ENCODE measurements at places on chromosomes 11 and 22. TPM values are rescaled to one million over a fixed set of nuclear protein-coding genes. Genes with fewer than 3 reads are reported as not detected.

Gene MIOX
- total RNA-seq: not detected

Gene POU2AF2
- not detected for total RNA-seq

Gene CCDC87
- 0.50 TPM for total RNA-seq

DNA sequence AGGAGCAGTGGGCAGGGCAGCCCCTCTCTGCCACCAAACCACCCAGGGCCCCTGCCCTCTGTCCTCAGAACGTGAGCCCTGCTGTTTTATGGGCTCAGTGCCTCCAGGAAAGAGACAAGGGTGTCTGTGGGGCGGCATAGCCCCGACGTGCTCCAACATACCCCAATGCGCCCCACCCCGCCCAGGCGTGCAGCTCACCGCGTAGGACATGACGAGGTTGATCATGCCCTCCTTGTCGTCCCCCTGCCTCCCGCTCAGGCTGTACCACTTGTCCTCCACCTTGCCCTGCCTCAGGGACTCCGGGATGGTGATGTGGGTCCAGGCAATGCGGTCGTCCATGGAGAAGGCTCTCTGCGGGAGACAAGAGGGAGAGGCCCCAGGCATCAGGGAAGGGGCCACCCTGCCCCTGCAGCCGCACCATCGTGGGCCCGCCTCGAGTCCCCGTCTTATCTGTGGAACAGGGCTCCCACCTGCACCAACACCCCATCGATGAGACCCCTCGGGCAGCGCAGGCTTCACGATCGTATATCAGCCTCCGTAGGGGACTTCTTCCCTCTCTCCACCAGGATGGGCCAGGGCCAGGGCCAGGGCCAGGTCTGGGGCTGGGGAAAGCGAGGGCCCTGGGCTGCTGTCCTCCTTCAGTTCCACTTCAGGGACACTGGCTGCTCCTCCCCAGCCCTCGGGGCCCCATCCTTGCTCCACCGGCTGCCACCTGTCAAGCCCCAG lies 20.8 kb downstream of the TOLLIP start:
- H3K4me1 ChIP-seq: no peaks in the 10 kb centered on the region
- no peaks in the 10 kb centered on the region for H3K27me3 ChIP-seq
- no peak overlapping the region for H3K27ac ChIP-seq
- peaks cover 89% of the 10 kb centered on the region for H3K36me3 ChIP-seq
- no peak overlapping the region for H3K4me3 ChIP-seq
- DNase-seq: peak; percentile 28

Gene ADAMTS8
- total RNA-seq: 23.0 TPM

DNA sequence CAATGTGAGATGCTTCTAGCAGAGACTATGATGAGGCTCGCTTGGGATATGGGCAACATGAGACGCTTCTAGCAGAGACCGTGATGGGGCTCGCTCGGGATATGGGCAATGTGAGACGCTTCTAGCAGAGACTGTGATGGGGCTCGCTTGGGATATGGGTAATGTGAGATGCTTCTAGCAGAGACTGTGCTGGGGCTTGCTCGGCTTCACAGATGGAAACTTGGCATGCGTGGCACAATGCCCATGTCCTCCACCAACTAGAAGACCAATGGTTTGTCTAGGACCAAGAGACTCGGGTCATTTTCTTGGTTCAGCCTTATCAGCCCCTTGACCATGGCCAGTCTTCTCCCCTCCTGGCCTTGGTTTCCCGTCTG lies 7.1 kb downstream of the MYEOV start:
- no peaks in the 10 kb centered on the region for H3K36me3 ChIP-seq
- peaks cover 52% of the 10 kb centered on the region for H3K4me1 ChIP-seq
- no peak for DNase-seq
- no peaks in the 10 kb centered on the region for H3K27me3 ChIP-seq
- H3K4me3 ChIP-seq: no peak overlapping the region
- no peak overlapping the region for H3K27ac ChIP-seq

DNA sequence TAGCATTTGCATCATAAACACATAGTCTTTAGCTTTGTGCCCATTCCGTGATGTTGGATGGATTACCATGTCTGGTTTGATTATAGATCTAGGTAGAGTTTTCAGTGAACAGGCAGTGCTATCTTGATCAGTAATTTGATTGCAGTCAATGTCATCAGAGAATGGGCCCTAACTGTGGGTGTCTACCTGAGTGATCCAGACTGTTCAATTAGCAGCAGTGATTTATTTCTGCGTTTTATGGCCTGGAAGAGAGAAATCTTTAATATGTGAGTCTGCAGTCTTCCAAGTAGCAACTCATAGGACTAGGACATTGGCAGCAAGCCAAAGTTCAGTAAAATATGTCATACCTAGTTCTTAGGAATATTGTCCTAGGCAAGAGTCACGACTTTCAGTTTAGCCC lies 80.3 kb downstream of the CASP12 start:
- H3K36me3 ChIP-seq: no peaks in the 10 kb centered on the region
- no peak overlapping the region for H3K27ac ChIP-seq
- no peak overlapping the region for H3K4me3 ChIP-seq
- no peaks in the 10 kb centered on the region for H3K4me1 ChIP-seq

Gene GAS2L1
- 29.9 TPM for total RNA-seq

Gene KLHDC7B
- 0.77 TPM for total RNA-seq

Gene MISFA
- total RNA-seq: 3.3 TPM

DNA sequence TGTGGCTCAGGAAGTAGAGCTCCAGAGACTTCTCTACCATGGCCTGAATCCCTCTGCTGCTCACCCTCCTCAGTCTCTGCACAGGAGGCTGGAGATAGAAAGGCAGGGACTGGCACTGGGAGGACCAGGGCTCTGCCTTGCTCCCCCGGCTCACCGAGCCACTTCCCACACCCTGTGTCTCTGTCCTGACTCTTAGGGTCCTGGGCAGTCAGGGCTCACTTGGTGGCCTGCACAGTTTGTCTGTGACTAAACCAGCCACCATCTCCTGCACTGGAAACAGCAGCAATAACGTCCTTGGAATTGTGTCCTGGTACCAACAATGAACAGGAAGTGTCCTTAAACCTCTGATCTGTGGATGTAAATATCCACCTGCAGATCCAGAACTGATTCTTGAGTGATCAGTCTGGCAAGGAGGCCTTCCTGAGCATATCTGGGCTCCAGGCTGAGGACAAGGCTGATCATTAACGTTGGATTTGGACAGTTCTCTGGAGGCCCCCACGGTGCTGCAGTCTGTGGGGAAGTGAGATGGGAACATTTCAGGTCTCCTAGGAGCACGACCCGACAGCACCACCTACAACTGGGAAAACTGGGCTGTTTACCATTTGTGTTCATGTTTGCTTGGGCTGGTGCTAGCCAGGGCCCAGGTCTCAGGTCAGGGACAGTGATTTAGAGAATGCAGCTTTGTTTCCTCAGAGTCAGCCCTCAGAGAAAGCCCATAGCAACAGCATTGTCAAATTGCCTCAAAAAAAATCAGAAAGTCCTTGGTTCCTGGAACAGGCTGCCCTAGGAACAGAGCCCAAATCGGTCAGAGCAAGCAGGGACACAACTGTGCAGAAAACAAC lies 82.5 kb downstream of the ZNF280B start:
- H3K27ac ChIP-seq: no peak overlapping the region
- H3K4me3 ChIP-seq: no peak overlapping the region
- no peak for DNase-seq
- H3K27me3 ChIP-seq: peaks cover 6% of the 10 kb centered on the region
- no peaks in the 10 kb centered on the region for H3K36me3 ChIP-seq

GRCh38 chr11:130549393-130549999 lies 101.1 kb downstream of the ADAMTS15 start:
- H3K4me1 ChIP-seq: peaks cover 30% of the 10 kb centered on the region
- no peak overlapping the region for H3K27ac ChIP-seq
- no peak overlapping the region for H3K4me3 ChIP-seq
- no peaks in the 10 kb centered on the region for H3K27me3 ChIP-seq

DNA sequence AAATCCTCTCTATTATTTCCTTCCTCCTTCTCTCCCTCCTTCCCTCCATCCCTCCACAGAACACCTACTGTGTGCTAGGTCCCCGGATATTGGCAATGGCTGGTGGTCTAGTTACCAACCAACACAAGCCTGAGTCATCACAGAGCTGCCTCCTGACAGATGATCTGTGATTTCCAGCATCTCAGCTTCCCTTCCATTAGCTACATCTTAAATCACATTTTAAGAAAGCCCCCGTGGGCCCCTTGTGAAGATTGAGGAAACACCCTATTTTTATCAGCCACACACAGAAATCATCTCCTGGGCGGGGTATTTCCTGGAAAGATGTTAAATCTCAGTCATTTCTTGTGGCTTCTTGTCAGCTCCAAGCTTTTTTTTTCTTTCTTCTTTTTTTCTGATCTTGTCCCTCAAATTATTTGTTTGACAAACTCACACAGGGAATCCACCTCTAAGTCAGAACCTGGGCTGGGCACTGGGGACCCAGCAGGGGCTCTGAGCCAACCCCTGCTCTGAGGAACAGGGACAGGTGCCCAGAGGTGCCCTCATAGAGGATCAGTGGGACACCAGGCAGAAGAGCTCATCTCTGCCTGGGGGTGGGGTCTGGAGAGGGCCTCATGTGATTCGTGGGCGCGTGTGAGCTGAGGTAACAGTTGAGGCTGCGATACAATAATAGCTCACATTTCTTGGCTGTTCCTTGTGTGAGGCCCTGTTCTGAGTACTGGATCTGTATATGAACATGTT lies 42.4 kb downstream of the CACNA1I start:
- H3K4me3 ChIP-seq: no peak overlapping the region
- DNase-seq: no peak
- H3K27me3 ChIP-seq: peaks cover 35% of the 10 kb centered on the region

GRCh38 chr11:61480994-61481335 lies 27.6 kb upstream of the LRRC10B start:
- H3K4me1 ChIP-seq: peaks cover 7% of the 10 kb centered on the region
- no peak for DNase-seq
- no peaks in the 10 kb centered on the region for H3K36me3 ChIP-seq
- no peak overlapping the region for H3K4me3 ChIP-seq
- peaks cover 11% of the 10 kb centered on the region for H3K27me3 ChIP-seq
- no peak overlapping the region for H3K27ac ChIP-seq

Gene OR51E2
- total RNA-seq: not detected

Gene RFPL2
- total RNA-seq: not detected

DNA sequence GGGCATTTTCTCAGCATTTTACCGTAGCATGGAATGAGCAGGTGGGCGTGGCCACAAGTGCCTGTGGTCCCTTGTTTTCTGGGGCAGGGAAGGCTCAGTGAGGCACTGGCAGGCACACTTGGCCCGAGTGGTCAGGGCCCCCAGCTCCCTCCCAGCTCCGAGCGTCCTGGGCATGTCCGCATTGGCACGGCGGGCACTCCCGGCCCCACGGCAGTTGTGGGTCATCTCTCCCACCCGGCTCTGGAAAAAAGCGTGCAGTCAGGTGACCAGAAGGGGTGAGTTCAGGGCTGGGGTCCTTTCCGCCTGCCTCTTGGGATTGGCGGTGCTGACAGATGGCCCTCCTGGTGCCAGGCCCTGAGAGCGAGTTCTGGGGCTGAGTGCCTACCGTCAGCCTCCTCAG lies 55.8 kb downstream of the GRAMD4 start:
- peaks cover 65% of the 10 kb centered on the region for H3K36me3 ChIP-seq
- no peaks in the 10 kb centered on the region for H3K27me3 ChIP-seq
- no peak overlapping the region for H3K4me3 ChIP-seq
- no peak overlapping the region for H3K27ac ChIP-seq
- H3K4me1 ChIP-seq: peaks cover 7% of the 10 kb centered on the region

Gene C11orf98
- 37.1 TPM for total RNA-seq

DNA sequence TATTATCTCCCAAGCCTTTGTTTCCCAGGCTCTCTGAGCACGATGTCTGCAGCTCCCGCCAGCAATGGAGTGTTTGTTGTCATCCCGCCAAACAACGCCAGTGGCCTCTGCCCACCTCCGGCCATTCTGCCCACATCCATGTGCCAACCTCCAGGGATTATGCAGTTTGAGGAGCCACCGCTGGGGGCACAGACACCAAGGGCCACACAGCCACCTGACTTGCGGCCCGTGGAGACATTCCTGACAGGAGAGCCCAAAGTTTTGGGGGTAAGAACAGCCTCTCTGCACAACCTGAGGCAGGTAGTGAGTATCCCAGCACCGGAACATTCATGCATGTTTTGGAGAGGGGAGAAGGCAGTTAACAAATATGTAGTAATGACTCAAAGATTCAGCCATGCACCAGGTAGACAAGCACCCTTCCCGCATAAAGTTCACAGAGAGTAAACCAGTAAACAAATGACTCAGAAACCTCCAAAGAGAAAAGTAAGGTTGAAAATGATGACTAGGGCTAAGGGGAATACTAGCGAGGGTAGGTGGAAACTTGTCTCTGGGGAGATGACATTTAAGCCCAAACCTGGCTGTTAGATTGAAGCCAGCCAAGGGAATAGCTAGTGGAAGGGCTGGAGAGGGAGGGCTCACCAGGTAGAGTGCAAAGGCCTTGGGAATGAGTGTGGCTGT lies 7.2 kb downstream of the MS4A15 start:
- no peaks in the 10 kb centered on the region for H3K36me3 ChIP-seq
- H3K4me3 ChIP-seq: peak overlapping the region; percentile 15
- H3K4me1 ChIP-seq: peaks cover 3% of the 10 kb centered on the region
- no peak overlapping the region for H3K27ac ChIP-seq

- peaks cover 4% of the 10 kb centered on the region for H3K27me3 ChIP-seq
- no peaks in the 10 kb centered on the region for H3K4me1 ChIP-seq
- no peak overlapping the region for H3K27ac ChIP-seq
- no peak overlapping the region for H3K4me3 ChIP-seq
- H3K36me3 ChIP-seq: no peaks in the 10 kb centered on the region
- DNase-seq: no peak
These were observed 115.1 kb downstream of the MPPED1 start for GRCh38 chr22:43526946-43527345.

- DNase-seq: no peak
- H3K27ac ChIP-seq: no peak overlapping the region
- H3K4me1 ChIP-seq: peaks cover 21% of the 10 kb centered on the region
- no peaks in the 10 kb centered on the region for H3K36me3 ChIP-seq
These were observed 14.8 kb upstream of the CARD10 start for GRCh38 chr22:37533995-37534394.

Gene CASP12
- total RNA-seq: 1.6 TPM

Gene PKDREJ
- not detected for total RNA-seq

Gene CSRP3
- total RNA-seq: not detected

Gene GSC2
- total RNA-seq: not detected

Data from lower lobe of right lung (tissue), 2 donors.